Activated CD4-positive, alpha-beta T cell treated with anti-CD3 and anti-CD28 coated beads, Interleukin-2, amount 50 U/mL, for 4 hours (primary cell): ENCODE measurements at places on chromosomes 5 and 9.

- DNase-seq: no peak
Measured at GRCh38 chr5:57842364-57843058, 359.9 kb upstream of the ACTBL2 start.

DNA sequence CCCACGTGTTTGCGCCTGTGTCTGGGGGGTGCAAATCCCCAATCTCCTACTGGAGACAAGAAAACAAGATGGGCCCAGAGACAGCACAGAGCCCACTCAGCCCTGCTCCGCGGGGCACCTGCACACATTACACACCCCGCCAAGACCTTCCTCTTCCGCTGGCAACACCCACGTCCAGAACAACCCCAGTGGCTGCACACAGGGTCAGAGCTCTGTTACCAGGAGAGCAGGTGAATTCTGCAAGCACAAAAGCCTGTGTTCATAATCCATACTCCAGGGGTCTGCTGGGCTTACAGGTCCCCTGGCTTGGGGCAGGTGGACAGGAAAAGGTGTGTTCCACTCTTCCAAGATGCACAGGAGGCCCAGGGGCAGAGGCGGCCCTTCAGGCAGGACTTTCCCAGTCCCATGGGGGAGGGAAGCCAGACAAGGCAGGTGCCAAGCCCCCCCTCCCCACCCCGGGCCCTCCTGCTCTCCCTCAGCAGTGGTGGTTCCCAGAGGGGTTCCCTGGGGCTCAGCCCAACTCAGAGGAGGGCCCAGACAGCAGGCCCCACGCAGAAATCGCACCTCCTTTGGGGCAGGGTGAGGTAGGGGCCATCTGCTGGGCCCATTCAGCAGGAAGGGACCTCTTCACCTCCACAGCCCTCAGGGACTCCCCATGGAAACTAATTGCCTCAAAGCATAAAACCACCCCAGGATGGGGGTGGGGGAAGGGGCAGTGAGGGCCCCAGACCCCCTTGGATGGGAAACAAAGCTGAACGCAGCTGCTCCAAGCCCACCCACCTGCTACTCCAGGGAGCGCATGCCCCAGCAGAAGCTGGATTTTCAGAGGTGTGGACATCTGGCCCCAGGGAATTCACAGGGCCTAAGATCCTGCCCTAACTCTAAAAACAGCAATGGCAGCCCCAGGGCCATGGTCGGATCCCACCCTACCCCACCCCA lies 105.3 kb downstream of the VAV2 start:
- DNase-seq: no peak

GRCh38 chr5:15587916-15588315 lies 87.9 kb downstream of the FBXL7 start:
- no peak for DNase-seq

DNA sequence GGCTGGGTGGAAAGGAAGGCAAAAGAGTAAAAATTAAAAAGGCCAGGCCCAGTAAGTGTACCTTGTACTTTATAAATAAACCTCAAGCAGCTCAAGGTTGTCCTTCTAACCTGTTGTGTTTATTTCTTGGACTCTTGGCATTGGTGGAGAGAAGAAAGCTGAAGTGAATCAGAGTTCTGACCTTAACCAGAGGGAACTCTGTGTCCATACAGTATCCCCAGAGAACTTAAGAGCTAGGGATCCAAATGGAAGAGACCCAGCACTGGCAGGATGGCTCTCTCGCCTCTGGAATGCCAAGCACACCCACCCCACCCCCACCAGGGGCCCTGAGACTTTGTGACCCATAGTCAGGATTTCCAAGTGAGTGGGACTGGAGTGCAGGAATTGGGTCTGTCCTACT lies 14.2 kb downstream of the NUDT2 start:
- DNase-seq: no peak

DNA sequence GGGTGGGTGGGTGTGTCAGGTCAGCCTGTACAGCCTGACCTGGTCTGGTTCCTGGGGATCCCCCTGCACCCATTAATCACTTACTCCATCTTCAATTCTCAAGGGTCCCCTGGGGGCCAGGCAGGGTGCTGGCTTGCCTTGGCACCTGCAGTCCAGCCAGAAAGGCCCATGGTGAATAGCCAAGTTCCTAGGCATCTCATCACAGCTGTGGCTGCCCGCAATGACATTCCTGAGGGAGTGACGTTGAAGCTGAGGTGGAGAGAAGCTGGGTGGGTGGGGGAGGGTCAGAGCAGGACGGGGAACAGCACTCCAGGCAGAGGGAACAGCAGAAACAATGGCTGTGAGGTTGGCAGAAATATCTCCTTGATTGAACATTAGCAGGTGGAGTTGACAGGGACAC lies 10.6 kb downstream of the HMCN2 start:
- DNase-seq: no peak

- no peak for DNase-seq
Measured at GRCh38 chr5:116970318-116970717, 395.7 kb upstream of the SEMA6A start.

GRCh38 chr9:103990311-103990710 lies 103.8 kb upstream of the SMC2 start:
- no peak for DNase-seq

DNA sequence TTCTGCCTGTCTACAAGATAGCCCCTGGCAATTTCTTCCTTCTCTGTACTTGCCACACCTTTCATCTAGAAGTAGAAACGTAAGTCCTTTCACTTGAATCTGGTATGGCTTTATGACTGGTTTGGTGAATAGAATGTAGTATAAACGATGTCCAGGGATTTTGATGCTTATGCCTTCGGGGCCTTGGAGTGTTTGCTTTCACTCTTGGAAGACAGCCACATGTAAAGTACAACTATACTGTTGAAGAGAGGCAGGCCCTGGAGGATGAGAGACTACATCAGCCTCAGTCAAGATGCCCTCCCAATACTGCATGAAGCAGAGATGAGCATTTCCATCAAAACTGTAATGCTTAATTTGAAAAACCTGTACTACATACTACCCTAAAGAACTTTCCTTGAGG lies 553.8 kb upstream of the C9orf72 start:
- no peak for DNase-seq

GRCh38 chr5:102595332-102595731 lies 96.5 kb upstream of the SLCO6A1 start:
- no peak for DNase-seq

GRCh38 chr9:84371737-84372136 lies 31.2 kb upstream of the SLC28A3 start:
- DNase-seq: no peak

GRCh38 chr5:126402621-126403555 lies 20.3 kb upstream of the GRAMD2B start:
- DNase-seq: no peak

DNA sequence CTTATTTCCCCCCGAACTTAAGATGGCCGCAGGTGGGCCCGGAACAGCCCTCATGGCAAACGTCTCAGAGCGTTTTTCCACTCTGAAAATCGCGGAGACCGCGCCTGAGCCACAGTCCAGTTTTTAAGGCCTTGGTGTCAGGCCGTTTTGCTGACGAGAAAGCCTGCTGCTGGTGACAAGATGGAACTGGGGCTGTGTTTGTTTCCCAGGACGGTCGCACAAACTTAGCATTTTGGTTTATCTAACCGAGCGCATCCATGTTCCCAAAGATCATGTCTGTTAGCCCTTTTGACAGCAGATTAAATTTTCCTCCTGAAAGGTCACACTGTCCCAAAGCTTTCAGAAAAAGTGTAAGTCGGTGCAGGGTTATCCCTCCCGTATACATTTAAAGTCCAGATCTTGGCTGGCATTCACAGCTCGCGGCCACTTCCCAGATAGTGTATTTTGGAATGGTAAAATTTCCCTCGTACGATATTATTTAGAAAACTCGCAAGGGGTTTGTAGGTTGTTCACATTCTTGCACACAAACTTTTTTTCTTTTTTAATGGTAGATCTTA lies 812 bp downstream of the SREK1 start:
- DNase-seq: no peak

- no peak for DNase-seq
Measured at GRCh38 chr5:29662876-29663275, 1530.6 kb upstream of the CDH6 start.

DNA sequence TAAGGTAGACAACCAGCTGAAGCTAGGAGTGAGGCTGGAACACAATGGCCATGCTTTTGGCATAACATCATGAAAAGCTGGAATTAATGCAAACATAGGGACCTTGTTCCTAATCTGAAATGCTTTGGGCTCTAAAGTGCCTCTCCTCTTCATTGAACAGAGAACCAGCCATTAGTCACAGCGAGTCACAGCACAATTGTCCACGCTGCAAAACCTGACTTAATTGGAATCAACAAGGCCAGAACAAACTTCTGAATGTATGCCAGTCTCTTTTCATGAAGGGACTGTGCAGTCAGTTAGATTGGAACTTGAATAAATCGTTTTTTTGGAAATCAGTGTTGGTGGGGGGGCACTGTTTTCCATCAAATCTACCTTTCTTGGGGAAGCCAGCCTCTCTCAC lies 96.5 kb downstream of the JAKMIP2 start:
- DNase-seq: no peak

DNA sequence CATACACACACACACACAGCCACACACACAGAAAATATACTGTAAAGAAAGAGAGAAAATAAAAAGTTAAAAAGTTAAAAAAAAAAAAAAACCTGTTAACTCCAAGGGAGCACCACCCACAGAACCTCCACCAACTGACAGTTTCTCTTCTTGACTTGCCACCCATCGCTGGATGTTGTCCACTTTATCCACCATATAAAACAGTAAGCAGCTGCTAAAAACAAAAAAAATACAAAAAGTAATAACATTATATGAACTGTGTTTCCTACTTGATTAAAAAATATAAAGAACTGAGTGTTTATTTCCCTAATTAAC lies 1.2 kb downstream of the PURA start:
- DNase-seq: no peak

DNA sequence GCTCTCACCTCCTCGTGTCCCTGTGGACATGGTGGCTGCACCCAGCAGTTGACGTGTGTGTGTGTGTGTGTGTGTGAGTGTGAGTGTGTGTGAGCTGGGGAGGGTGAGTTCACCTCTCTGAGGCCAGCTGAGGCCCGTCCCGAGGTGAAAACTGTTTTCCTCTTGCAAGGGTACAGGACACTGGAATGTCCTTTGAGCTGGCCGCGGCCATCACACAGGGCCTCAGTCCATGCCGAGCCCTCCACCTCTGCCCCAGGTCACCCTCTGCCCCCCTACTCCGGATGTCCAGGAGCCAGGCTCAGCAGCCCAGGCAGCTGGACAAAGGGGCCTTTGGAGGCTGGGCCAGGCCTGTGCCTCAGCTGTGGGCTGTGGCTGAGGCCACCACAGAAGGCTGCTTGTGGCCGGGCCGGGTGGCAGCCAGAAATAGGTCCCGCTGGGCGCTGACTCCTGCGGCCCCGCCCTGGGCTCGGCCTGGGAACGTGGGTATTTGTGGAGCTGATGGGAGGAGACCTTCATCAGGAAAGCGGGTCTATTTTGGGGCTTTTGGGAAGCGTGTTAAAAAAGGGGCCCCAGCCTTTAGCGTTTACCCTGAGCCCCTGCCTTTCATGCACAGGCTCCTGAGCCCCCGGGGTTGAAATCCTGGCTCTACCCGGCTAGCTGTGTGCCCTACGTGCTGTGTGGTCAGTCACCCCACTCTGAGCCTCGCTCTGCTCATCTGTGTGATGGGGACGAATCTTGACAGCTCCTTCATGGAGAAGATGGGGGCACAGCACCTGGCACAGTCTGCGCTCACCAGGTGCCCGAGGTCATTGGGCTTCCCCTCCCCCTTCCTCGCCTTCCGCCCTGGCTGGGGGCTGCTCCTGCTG lies 75.1 kb upstream of the IER5L start:
- no peak for DNase-seq

DNA sequence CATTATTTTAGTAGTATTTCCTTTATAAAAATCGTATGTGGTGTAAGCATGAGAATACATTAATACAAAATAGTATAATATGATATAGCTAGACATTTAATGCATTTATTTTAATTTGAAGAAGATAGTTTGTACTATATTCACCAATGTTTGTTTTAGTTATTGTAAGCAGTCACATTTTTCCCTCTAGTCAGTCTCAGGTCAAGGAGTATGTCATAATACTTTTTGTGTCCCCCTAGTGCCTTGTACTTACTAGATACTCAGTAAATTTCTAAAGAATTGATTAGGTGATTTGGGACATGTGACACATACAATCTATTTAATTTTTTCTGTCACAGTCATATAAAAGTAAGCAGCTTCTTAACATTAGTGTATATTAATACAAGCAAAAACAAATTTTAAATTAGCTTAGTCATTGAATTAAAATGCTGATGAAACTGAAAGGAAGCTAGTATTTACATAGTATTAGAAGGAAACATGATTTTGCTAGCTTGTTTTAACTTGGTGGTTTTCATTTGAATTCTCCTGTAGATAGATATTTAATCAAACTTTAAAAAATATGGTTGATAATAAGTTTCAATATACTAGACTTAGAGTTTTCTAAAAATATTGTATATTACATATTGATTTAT lies 242.2 kb downstream of the FER start:
- no peak for DNase-seq

DNA sequence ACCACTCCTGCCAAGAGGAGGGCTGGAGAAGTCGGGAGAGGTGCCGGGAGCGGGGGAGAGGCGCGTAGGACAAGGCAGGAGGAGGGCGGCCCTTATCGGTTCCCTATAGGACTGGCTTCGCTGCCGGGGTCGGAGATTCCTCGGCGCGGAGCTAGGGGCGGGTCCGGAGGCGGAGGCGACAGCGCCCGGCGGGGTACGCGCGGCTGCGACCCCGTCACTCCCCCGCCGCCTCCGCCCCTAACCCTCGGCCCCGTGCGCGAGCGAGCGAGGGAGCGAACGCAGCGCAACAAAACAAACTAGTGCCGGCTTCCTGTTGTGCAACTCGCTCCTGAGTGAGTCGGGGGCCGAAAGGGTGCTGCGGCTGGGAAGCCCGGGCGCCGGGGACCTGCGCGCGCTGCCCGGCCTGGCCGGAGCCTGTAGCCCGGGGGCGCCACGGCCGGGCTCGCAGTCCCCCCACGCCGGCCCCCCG lies 2.0 kb downstream of the GLIS3 start:
- DNase-seq: peak; percentile 30

DNA sequence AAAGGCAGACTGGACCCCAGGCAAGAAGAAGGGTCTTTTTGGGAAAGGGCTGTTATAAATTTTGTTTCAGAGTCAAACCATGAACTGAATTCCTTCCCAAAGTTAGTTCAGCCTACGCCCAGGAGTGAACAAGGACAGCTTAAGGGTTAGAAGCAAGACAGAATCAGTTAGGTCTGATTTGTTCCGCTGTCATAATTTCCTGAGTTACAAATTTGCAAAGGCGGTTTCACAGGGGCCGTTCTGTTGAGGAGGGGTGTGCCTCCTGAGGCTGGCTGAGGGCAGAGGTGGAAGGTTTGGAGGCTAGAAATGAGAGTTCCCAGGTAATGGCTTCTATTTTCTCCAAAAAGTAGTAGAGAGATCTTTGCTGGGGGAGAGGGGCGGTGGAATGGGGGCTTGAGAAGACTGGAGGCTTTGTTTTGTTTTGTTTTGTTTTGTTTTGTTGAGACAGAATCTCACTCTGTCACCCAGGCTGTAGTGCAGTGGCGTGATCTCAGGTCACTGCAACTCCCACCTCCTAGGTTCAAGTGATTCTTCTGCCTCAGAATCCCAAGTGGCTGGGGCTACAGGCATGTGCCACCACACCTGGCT lies 4.1 kb upstream of the CERCAM start:
- DNase-seq: no peak

DNA sequence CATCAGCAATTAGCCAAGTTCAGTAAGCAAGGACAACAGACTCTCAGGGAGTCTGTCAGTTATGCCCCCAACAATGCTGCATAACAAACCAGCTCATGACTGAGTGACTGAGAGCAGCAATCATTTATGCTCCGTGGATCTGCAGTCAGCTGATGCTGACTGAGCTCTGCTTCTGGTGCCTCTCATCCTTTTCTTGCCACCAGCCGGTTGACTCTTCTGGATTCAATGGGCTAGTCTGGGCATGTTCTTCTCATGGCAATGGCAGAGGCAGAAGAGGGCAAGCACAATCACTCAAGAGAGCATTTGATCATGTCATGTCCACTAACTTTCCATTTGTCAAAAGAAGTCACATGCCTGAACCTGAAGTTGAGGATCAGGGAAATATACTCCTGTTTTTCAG lies 157.0 kb upstream of the NTRK2 start:
- no peak for DNase-seq
